MM.1S (cell line): ENCODE measurements at places on chromosomes 11 and 22.
A peak's percentile ranks its signal among the peaks of the same experiment; 100 is the strongest.

DNA sequence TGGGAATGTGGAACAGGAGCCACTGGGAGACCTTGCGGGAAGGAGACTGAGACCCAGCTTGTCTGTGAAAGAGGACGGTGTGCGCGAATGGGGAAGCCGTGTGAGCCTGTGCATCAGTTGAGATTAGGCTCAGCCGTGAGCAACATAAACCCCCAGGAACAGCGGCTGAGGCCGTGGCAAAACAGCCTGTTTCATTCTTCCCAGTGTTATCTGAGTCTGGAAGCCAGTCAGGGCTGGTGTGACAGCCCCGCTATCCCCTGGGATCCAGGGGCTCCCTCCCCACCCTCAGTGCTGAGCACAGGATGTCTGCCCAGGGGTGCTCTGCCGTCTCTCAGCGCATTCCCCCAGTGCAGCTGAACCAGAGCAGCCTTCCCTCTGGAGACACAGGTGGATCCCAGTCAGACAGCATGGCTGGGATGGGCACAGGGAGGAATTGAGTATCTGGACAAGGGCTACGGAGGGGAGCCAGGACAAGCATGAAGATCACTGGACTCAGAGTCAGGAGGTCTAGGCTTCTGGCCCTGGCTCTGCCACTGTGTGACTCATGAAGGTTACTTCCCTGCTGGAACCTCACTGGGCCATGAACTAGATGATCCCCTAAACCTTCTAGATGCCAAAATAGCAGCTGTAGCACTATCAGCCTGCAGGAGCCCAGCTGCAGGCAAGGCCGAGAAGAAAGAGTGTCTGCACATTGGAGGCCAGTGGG, 8.6 kb downstream of the OAF start:
- no peaks in the 10 kb centered on the region for H3K36me3 ChIP-seq
- DNase-seq = no peak
- no peak overlapping the region for H3K27ac ChIP-seq
- no peaks in the 10 kb centered on the region for H3K27me3 ChIP-seq

DNA sequence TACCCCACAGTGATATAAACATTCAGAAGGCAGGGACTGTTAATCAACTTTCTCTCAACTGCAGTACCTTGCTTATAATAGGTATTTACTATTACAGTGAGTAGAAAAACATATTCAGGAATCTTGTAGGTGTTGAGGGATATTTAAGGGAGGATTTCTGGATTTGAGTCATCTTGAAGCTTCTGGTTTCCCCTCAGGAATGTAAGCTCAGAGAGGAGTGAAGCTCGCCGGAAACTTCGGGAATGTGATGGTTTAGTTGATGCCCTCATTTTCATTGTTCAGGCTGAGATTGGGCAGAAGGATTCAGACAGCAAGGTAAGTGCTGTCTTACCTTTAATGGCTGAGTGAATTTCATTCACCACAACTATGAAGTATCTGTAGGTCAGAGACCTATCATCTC, 42.9 kb downstream of the CTNND1 start:
- H3K4me3 ChIP-seq = no peak overlapping the region
- H3K27me3 ChIP-seq = no peaks in the 10 kb centered on the region
- no peak for DNase-seq
- no peaks in the 10 kb centered on the region for H3K36me3 ChIP-seq
- no peak overlapping the region for H3K27ac ChIP-seq

DNA sequence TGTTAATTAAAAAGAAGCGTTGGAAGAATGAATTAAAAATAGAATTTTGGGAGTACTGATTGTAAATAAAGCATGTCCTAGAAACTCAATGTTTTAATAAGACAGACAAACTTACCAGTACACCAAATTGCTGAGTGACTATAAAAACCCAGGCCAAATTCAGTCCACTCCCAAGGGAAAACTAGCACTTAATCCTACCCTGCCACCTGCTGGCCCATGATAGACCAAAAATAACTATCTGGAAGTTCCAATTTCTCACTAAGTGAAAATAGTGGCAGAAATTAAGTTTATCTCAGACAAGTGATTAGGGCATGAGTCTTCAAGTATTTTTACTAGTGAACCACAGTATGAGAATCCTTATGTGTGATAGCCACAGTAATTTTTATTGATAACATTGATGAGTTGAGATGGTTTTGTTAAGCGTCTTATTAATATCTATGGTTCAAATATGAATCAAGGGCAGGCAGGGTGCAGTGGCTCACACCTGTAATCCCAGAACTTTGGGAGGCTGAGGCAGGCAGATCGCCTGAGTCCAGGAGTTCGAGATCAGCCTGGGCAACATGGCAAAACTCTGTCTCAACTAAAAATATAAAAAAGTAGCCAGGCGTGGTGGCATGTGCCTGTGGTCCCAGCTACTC, 9.8 kb upstream of the DDX10 start:
- no peak overlapping the region for H3K27ac ChIP-seq
- H3K4me3 ChIP-seq = no peak overlapping the region
- H3K36me3 ChIP-seq = no peaks in the 10 kb centered on the region
- DNase-seq = peak; percentile 52
- H3K4me1 ChIP-seq = peaks cover 16% of the 10 kb centered on the region; the same call in 1 of the 2 replicates

GRCh38 chr11:82356316-82356715, 377.3 kb downstream of the FAM181B start:
- no peaks in the 10 kb centered on the region for H3K27me3 ChIP-seq
- H3K4me3 ChIP-seq = no peak overlapping the region
- H3K36me3 ChIP-seq = no peaks in the 10 kb centered on the region
- H3K4me1 ChIP-seq = no peaks in the 10 kb centered on the region
- H3K27ac ChIP-seq = no peak overlapping the region

GRCh38 chr11:2269601-2270321, 627 bp downstream of the ASCL2 start:
- H3K27me3 ChIP-seq = peaks cover 64% of the 10 kb centered on the region
- no peak overlapping the region for H3K4me3 ChIP-seq
- H3K36me3 ChIP-seq = no peaks in the 10 kb centered on the region
- DNase-seq = no peak
- H3K4me1 ChIP-seq = peaks cover 7% of the 10 kb centered on the region; the same call in 1 of the 2 replicates

DNA sequence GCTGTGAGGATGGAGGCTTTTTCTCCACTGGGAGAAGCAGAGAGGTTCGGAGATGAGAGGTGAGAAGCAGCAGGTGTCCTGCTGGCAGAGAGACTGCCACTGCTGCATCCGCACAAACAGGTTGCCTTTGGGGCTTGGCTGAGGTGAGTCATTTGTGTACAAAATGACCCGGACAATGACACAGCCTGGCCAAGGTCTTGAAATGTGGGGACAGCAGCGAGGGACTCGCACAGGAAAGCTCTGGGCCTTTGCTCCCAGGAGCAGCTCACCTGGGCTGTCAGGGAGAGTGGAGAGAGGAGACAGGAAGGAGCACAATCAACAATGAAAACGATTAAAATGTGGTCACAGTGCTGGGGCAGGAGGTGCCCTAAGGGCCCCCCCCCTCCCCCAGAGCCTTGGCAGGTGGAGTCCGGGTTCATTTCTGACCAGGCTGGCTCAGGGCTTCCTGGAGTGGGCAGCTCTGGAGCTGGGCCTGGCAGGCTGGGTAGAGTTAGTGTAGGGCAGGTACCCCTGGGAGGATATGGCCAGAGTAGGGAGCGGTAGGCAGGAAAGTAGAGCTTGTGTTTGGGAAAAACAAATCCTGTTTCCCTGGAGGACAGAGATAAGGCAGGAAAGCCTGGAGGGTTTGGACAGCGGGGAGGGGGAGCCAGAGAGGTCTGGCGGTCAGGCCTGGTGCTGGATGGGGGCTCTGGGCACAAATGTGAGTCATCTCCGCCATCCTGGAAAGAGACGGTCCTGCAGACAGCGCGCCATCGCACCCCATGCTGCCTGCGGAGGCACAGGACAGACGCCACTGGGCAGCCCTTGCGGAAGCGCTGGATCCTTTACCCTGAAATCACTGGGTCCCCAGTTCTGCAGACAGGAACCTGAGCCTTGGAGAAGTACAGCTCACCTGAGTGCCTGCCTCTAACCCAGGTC, 37.8 kb upstream of the CELSR1 start:
- H3K36me3 ChIP-seq = no peaks in the 10 kb centered on the region
- peaks cover 14% of the 10 kb centered on the region; the same call in 1 of the 2 replicates for H3K27me3 ChIP-seq
- DNase-seq = peak; percentile 16
- H3K27ac ChIP-seq = no peak overlapping the region
- H3K4me3 ChIP-seq = no peak overlapping the region
- H3K4me1 ChIP-seq = peaks cover 15% of the 10 kb centered on the region; the same call in 1 of the 2 replicates

GRCh38 chr11:125624756-125625213, at the start of gene CHEK1:
Gene CHEK1 (plus strand): TSS chr11:125625163. CDS start chr11:125626769, 1,606 bp downstream.
- peak within 1 kb of the TSS; percentile 79 for H3K4me3 ChIP-seq

- H3K4me1 ChIP-seq = no peaks in the 10 kb centered on the region
- no peaks in the 10 kb centered on the region; the same call in 1 of the 2 replicates for H3K36me3 ChIP-seq
- no peak overlapping the region for H3K27ac ChIP-seq
- no peak overlapping the region for H3K4me3 ChIP-seq
These were observed 11.8 kb downstream of the EMSY start for GRCh38 chr11:76456571-76456970.

- no peak overlapping the region for H3K4me3 ChIP-seq
- H3K27me3 ChIP-seq = no peaks in the 10 kb centered on the region
- H3K4me1 ChIP-seq = peaks cover 63% of the 10 kb centered on the region
- H3K36me3 ChIP-seq = no peaks in the 10 kb centered on the region
- no peak for DNase-seq
These were observed 13.1 kb downstream of the MGAT3 start for GRCh38 chr22:39469681-39470450.

DNA sequence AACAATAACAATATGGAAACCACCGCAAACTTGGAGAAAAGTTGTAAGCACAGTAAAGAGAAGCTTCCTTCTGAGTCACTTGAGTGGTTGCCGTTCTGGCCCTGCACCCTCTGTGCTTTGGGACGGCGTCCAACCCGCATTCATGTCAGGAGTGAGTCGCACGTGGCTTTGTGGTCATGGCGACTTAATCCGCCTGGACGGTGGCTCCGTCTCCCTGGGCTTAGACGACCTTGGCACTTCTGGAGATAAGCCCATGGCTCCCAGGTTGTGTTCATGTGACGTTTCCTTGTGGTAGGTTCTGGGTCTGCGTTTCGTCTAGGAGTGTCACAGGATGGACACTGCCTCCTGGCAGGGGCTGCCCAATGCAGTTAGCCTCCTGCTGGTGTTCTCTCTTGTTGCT, 40.5 kb downstream of the TPCN2 start:
- H3K27me3 ChIP-seq = no peaks in the 10 kb centered on the region
- DNase-seq = no peak

GRCh38 chr11:69524291-69524882, 42.9 kb downstream of the LINC01488 start:
- H3K4me3 ChIP-seq = no peak overlapping the region
- H3K36me3 ChIP-seq = no peaks in the 10 kb centered on the region
- no peaks in the 10 kb centered on the region for H3K4me1 ChIP-seq
- DNase-seq = no peak
- peaks cover 23% of the 10 kb centered on the region for H3K27me3 ChIP-seq

GRCh38 chr11:61966734-61967115, 709 bp downstream of the FTH1 start:
- peak; percentile 23 for DNase-seq
- H3K4me3 ChIP-seq = peak overlapping the region; percentile 83
- no peaks in the 10 kb centered on the region; the same call in 1 of the 2 replicates for H3K36me3 ChIP-seq

GRCh38 chr11:101442936-101443521, 140.8 kb downstream of the TRPC6 start:
- H3K27me3 ChIP-seq = no peaks in the 10 kb centered on the region
- no peaks in the 10 kb centered on the region for H3K36me3 ChIP-seq
- no peaks in the 10 kb centered on the region for H3K4me1 ChIP-seq

DNA sequence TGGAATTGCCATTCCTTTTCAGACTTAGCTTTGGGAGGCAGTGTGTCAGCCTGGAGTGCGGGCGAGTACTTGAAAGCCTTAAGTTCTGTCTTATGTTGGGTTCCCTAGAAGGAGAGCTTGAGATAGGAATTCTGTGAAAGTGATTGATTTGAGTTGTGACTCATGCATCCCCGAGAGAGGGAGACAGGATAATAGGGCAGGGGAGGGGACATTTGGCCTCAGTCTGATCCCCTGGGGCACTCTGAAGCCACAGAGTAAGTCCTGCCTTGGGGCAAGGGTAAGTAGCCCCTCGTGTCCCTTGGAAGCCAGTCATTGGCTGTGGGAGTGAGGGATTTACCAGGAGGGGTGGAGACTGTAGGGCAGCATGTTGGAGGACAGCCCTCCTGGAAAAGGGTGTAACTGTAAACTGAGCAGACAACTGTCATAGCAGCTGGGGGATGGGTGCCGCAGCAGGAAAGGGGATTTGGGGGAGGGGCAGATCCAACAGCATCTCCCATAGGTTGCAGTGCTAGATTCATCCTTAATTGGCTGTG, 44.0 kb downstream of the KIAA1671 start:
- H3K36me3 ChIP-seq = no peaks in the 10 kb centered on the region
- H3K27me3 ChIP-seq = peaks cover 7% of the 10 kb centered on the region; the same call in 1 of the 2 replicates
- no peaks in the 10 kb centered on the region for H3K4me1 ChIP-seq
- H3K4me3 ChIP-seq = no peak overlapping the region
- no peak overlapping the region for H3K27ac ChIP-seq

GRCh38 chr11:69744435-69744834, 30.7 kb downstream of the FGF4 start:
- no peaks in the 10 kb centered on the region for H3K4me1 ChIP-seq
- peaks cover 88% of the 10 kb centered on the region for H3K27me3 ChIP-seq
- H3K36me3 ChIP-seq = no peaks in the 10 kb centered on the region
- no peak overlapping the region for H3K4me3 ChIP-seq

DNA sequence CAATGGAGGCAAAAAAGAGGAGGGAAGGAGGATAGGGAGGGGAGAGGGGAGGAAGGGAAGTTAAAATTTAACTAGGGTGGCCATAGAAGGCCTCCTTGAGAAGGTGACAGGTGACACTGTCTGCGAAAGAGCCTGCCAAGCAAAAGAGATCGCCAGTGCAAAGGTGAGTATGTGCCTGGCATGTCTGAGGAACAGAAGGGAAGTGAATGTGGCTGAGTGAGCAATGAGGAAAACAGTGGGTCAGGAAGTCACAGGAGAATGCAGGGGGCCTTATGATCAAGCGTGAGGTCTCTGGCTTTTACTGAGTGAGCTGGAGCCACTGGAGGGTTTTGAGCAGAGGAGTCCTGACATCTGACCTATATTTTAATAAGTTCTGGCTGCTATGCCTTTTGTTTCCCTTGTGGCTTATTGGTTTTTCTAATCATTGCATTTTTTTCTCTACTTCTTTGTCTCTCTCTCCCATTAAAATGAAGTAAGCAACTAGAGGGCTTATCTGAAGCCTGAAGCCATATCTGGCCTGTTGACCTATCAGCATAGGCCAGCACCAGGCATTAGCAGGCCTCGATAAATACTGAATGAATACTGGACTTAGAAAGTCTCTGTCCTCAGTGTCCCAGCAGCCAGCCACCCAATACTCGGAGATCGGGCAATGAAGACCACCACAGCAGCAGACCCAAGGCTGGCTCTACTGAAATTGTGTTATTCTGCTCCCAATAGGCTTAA, 5.6 kb downstream of the AP1B1 start:
- H3K27me3 ChIP-seq = no peaks in the 10 kb centered on the region
- H3K4me3 ChIP-seq = no peak overlapping the region
- H3K36me3 ChIP-seq = no peaks in the 10 kb centered on the region
- no peak for DNase-seq

- peaks cover 34% of the 10 kb centered on the region for H3K4me1 ChIP-seq
- H3K36me3 ChIP-seq = no peaks in the 10 kb centered on the region
- no peaks in the 10 kb centered on the region for H3K27me3 ChIP-seq
These were observed 10.1 kb upstream of the ACR start for GRCh38 chr22:50727678-50728522.
